Cardiac ventricle fibroblast (primary cell): ENCODE measurements at places on chromosomes 4 and X. TPM values are rescaled to one million over a fixed set of nuclear protein-coding genes. Genes with fewer than 3 reads are reported as not detected.

The PRDM8 gene
- 2.7 and 3.5 TPM in 2 replicates for total RNA-seq

The CD99 gene
- total RNA-seq, result 494 and 509 TPM in 2 replicates

The NXF2 gene
- not detected in 2 replicates for total RNA-seq

The S100G gene
- not detected in 2 replicates for total RNA-seq

The PARM1 gene
- 1.8 and 2.0 TPM in 2 replicates for total RNA-seq

The NOX1 gene
- total RNA-seq, result not detected in 2 replicates

The TRIM60 gene
- total RNA-seq, result not detected in 2 replicates

The TRIM2 gene
- total RNA-seq, result 19.0 and 22.9 TPM in 2 replicates
